ENCODE measurements at places on chromosomes 2 and 18. TPM values are rescaled to one million over a fixed set of nuclear protein-coding genes. Genes with fewer than 3 reads are reported as not detected.

STARD6 gene
- total RNA-seq = 0.82 TPM

ZNF2 gene
- 11.4 TPM for total RNA-seq

SIX3 gene
- total RNA-seq = 1.2 TPM

TSGA10 gene
- total RNA-seq = 16.7 TPM

MPP4 gene
- total RNA-seq = under 0.01 TPM

HMSD gene
- total RNA-seq = not detected

SLC4A5 gene
- total RNA-seq = 1.2 TPM

NT5DC4 gene
- not detected for total RNA-seq

FIGLA gene
- not detected for total RNA-seq

DNAH6 gene
- total RNA-seq = 4.9 TPM

CLHC1 gene
- 48.1 TPM for total RNA-seq

ITGB6 gene
- total RNA-seq = under 0.01 TPM

ALLC gene
- under 0.01 TPM for total RNA-seq

FAM161A gene
- 29.8 TPM for total RNA-seq

SCG2 gene
- 138 TPM for total RNA-seq

SERPINB11 gene
- not detected for total RNA-seq

LDLRAD4 gene
- total RNA-seq = 60.7 TPM

C2orf80 gene
- total RNA-seq = 38.3 TPM

EMILIN1 gene
- total RNA-seq = 4.1 TPM

RGPD4 gene
- total RNA-seq = not detected

NYAP2 gene
- 14.3 TPM for total RNA-seq

OTOF gene
- 1.6 TPM for total RNA-seq

TDRD15 gene
- total RNA-seq = under 0.01 TPM

ACYP2 gene
- total RNA-seq = 22.4 TPM

MYO1B gene
- 85.2 TPM for total RNA-seq

SELENOI gene
- 63.6 TPM for total RNA-seq

GPR155 gene
- 14.7 TPM for total RNA-seq

BCL2 gene
- total RNA-seq = 17.9 TPM

RELCH gene
- 76.2 TPM for total RNA-seq

FAM237A gene
- not detected for total RNA-seq

ADAM17 gene
- total RNA-seq = 33.8 TPM

ZAP70 gene
- total RNA-seq = 0.82 TPM

ABCA12 gene
- 0.41 TPM for total RNA-seq

XDH gene
- not detected for total RNA-seq

LAMA1 gene
- 12.2 TPM for total RNA-seq

AGXT gene
- total RNA-seq = not detected

DCDC2C gene
- total RNA-seq = 1.2 TPM

CCDC85A gene
- total RNA-seq = 31.0 TPM

MOGAT1 gene
- not detected for total RNA-seq

TMEM178A gene
- 26.9 TPM for total RNA-seq

SAG gene
- total RNA-seq = 0.82 TPM

SMPD4 gene
- total RNA-seq = 9.0 TPM

LRATD1 gene
- total RNA-seq = 29.8 TPM

ELP2 gene
- total RNA-seq = 143 TPM

CROCC2 gene
- total RNA-seq = not detected

Data from frontal cortex (tissue), 4 donors.